ENCODE measurements at places on chromosomes 5 and 9.

DNA sequence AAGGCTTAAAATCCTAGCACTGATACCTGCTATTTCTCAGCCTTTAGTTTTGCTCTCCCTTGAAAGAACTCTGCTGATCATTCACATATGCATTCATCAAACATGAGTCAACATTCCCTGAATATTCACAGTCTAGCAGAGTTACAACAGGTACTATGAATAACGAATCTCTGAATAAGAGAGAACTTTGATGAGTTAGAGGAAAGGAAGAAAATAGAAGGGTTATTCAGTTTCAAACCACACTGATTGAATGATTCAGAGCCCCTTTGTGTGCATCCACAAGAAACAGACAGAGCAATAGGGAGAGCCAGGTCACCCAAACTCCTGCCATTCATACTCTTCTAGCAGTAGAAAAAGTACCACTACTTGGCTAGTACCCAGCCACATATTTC, 36.0 kb downstream of the FOXD1 start:
- DNase-seq, result no peak

DNA sequence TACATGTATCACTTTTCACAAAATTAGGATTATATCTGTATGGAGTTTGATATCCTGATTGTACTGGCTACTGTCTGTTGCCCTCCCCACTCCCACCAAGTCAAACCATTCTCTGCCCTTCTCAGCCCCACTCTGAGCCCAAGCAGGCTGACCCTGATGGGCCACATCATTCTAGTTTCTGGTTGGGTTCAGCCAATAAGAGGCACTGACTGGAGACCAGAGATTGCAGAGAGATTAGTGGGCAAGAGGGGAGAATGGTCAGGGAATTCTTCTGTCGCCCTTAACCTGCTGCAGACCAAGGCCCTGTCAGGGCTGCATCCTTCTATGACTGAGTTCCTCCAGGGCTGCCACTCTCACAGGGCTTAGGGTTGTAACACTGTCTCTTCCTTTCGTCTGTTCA, 2.7 kb downstream of the HSPB3 start:
- DNase-seq, result no peak

- no peak for DNase-seq
Observed at GRCh38 chr5:91061946-91062562, 321.1 kb downstream of the ARRDC3 start.

- DNase-seq, result no peak
Observed at GRCh38 chr5:157457391-157457790, 2.6 kb upstream of the NIPAL4 start.

DNA sequence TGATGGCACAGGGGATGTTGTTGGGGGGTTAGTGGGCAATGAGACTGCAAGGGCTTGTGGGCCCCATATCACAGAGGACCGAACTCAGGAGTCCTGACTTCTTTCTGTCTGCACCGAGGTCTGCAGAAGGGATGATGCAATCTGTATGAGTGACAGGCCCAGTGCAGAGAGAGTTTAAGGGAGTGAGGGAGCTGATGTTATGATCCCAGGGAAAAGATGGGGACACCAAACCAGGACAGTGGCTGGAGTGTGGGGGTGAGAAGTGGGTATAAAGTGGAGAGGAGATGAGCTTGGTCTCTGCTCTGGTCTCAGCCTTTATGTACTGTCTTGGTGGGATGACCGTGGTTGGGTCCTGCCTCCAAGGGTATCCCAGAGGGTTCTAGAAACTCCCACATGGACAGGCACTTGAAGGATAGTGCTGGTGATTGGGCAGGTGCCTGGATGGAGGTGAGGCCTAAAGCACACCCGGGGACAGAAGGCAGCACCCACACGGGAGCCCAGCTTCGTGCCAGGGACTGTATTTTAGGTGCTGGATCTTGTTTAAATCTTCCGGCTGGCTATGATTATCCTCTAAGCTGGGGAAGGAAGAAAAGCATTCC, 21.9 kb downstream of the GSN start:
- DNase-seq, result no peak

Data from T-helper 2 cell (primary cell).